ENCODE measurements at places on chromosomes 2 and 18. TPM values are rescaled to one million over a fixed set of nuclear protein-coding genes. Genes with fewer than 3 reads are reported as not detected.

GRCh38 chr18:80183273-80184050 is 63.9 kb downstream of the PARD6G start:
- DNase-seq = no peak

GRCh38 chr2:176111309-176111663 is 4.2 kb downstream of the HOXD11 start:
- no peak for DNase-seq

GRCh38 chr2:188869550-188869949 is 104.6 kb upstream of the COL3A1 start:
- DNase-seq = no peak

DNA sequence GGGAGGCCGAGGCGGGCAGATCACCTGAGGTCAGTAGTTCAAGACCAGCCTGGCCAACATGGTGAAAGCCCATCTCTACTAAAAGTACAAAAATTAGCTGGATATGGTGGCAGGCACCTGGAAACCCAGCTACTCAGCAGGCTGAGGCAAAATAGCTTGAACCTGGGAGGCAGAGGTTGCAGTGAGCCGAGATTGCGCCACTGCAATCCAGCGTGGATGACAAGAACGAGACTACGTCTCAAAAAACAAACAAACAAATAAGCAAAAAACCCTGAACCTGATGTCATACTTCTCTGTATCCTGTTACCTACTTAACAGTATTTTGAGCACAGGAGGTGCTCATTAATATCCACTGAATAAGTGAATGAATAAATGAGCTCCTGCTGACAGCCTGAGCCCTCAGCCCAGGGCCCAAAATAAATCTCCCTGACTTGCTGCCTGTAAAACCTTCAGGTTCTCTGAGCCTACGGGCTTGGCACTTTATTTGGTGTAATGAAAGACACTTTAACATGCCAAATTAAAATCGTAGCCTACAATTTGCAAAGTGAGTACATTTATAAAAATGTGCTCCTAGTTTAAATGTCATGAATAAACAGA is 215.1 kb downstream of the ZNF385B start:
- no peak for DNase-seq

GRCh38 chr2:205680067-205680466 is 2.2 kb upstream of the NRP2 start:
- peak; percentile 39 for DNase-seq

- DNase-seq = no peak
Measured at GRCh38 chr2:68463287-68463877, 3.7 kb downstream of the FBXO48 start.

DNA sequence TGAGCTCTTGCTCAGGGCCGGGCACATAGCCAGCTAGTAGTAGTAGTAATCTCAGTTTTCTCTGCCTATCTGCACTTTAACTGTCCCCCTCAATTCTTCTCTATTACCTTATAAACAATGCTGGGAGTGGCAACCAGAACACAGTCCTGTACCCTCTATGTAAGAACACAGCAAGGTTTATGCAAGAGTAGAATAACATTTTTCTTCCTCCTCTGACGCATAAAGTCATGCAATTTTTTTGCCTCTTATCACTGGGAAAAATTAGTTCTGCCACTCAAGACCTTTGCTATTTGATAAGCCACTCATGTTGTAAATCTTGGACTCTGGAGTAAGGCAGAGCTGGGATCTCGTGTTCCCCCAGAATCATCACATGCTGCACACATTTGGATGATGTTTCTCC is 200.7 kb upstream of the SOX11 start:
- DNase-seq = no peak

DNA sequence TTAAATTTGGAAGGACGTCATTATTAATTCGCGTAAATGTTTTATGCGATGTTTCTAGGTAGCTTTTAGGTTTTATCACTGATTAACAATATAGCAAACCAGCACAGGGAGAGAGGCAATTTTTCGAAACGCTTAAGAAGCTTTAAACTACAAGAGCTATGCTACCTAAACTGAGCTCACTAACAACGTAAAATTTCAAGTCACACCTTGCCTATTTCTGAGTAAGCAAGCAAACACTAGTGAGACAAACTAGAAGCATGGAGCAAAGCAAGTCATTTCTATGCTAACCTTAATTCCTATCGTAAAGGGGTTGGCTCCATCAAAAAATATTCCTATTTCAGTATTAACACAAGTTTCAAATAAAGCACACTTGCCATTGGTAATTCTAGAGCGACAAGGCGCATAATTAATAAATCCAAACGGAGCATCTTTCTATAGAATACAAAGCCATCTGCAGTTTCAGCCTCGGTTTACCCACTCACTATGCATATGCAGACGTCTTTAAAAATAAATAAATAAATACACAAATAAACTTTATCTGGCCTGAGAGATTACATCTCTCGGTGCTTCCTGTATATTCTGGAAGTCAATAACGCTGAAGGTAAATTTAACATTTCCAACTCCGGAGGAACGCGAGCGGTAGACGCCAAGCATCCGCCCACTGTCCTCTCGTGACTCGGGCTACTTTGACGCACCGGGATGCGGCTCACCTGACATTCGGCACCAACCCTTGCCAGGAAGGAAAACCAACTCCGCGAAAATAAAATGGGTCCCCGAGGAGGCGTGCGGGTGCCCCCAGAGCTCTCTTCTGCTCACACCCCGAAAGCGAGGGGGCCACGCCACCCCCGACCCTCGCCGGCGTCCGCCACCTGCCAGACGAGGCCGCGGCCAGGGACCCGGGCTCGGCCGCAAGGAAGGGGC is 947 bp downstream of the ITSN2 start:
- DNase-seq = no peak

- DNase-seq = peak; percentile 64
Measured at GRCh38 chr2:69012310-69013141, 453 bp upstream of the ANTXR1 start.

DNA sequence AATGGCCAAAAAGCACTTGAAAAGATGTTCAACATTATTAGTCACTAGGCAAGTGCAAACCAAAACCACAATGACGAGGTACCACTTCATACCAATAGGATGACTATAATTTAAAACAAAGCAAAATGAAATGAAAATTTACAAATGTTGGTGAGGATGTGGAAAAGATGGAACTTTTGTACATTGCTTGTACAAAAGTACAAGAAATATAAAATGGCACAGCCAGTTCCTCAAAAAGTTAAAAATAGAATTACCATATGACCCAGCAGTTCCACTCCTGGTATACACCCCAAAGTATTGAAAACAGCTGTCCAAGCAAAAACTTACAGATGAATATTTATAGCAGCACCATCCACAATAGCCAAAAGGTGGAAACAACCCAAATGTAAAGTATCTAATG is 107.8 kb upstream of the XPO1 start:
- no peak for DNase-seq

GRCh38 chr2:233439191-233439590 is 84.9 kb downstream of the DGKD start:
- peak; percentile 17 for DNase-seq

DNA sequence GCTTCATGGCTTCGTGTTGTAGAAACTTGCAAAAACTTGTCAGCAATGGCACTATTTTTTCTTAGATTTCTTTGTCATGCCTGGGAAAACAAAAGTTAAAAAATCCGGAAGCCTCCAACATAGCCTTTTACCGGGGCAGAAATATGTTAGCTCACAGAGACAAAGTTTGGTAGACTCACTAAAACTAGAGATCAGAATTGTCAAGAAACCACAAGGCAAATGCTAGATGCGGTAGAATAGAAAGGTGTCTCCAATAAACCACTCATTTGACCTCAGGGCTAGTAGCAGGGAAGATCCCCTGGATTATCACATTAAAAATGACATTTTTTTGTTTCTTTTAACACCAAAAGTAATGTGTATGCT is 405 bp downstream of the CASP10 start:
- no peak for DNase-seq

DNA sequence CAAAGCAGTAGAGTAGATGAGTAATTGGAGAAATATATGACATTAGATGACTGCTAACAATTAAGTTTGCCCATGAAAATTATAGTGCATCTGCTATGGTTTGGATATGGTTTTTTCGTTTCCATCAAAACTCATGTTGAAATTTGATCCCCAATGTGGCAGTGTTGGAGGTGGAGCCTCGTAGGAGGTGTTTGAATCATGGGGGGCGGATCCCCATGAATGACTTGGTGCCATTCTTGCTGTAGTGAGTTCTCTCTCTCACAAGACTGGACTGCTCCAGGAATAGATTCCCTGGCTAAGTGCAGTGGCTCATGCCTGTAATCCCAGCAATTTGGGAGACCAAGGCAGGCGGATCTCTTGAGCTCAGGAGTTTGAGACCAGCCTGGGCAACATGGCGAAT is 9.7 kb upstream of the CUL3 start:
- no peak for DNase-seq

DNA sequence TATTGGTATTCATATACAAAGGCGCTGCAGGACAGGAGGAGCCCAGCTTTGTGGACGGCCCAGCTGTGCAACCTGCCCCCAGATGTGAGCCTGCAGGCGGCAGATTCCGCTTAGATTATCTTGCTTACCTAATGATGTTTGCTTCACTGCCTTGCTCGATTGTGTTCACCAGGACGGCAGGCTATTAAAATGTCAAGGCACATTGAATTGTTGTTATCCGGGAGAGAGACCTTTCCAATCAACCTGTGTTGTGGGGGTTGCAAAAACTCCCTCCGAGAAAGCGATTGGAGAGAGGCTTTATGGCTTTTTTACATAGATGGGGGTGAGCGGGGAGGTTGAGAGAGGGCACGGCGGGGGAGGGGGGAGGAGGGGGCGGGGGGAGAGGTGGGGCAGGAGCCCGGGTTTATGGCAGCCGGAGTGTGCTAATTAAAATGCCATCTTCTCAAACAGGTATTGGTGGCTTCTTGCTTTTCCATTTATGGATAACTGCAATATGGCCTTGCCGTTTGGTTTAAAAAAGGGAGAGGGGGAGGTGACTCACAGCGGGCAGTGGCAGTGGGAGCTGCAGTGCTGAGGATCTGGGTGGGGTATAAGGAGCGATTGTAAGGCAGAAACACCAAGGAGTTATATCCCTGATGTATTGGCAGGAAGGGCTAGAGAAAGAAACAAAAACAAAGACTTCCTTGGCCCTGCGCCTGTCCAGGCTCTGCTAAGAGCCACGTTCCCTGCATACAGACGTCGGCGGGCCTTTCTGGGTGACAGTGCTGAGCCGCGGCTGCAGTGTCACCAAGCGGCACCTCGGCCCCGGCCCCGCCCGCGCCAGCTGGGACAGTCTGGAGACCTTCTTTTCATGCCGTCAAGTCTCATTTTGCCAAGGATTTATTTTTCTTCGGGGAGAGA is 97.2 kb downstream of the INSIG2 start:
- DNase-seq = peak; percentile 70

DNA sequence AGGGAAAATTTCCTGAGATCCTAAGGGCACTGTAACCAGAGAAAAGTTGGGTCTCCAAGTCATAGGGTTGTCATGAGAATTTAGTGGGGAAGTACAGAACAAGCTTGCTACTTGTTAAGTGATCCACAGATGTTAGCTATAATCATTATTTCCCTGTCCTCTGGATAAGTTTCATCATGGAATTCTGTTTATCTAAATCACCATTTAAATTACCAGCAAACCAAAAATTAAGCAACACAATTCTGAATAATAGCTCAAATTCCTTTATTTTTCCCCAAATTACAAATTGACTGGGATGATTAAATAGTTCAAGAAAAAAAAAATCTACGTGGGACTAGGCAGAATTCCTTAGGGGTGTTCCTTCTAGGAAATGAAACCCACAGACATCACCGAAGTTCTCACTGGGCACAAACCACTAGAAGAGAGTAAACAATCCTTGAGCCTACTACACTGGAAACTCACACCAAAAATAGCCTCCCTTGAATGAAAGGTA is 159.5 kb downstream of the COL6A3 start:
- no peak for DNase-seq

DNA sequence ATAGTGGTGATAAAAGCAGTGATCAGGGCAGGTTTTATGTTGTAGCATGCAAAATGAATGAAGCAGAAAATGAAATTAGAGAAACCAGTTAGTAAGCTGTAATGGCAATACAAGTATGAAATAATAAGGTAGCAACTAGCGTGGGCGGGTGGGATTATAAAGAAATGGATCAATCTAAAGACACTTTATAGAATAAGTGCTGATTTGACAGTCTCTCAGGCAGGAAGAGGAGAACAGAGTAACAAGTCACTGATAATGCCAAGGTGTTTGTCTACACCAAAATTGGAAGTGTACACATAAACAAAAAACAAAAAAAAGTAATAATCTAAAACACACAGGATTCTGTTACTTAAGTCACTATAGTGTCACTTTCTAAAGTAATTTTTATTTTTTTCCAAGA is 51.0 kb upstream of the PCBP1 start:
- no peak for DNase-seq

DNA sequence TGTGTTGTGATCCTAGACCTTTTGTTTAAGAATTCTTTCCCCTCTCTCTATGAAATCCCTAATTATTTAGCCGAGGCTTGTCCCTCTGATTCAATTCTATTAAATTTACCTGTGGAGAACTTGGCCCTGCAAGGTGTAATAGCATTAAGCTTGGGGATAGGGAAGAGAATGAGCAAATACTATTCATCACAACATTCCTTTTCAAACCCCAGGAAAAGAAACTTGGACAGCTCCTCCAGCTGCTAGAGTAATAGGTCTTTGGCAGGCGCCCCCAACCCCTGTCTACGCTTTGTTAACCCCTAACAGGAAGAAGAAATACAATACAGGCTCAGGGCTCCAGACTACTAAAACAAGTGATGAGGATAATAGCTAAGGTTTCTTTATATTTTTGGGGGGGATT is 957.0 kb downstream of the CPS1 start:
- DNase-seq = no peak

DNA sequence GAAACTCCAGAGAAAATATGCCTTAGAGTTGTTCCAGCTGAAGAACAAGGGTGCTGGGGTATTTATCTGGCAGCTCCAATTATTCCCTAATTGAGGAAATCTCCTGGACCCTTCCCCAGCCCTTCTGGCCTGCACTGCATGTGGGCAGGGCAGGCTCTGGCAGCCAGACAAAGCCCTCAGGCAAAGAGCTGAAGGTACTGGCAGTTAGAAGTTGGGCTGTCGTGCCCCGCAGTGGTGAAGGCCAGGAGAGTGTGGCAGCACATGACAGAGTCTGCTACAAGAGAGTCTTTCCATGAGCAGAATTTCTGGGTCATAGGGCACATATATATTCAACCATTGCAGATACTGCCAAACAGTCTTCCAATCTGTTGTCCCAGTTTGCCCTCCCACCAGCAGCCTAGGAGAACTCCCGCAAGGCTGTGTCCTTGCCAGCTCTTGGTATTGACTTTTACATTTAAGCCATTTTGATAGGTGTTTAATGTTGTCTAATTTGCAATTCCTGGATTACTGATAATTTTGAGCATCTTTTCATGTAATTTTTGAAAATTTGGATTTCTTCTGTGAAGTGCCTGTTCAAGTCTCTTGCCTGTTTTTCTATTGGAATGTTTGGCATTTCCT is 26.6 kb downstream of the ONECUT2 start:
- DNase-seq = no peak

GALNT3 gene
- 5.0 TPM for total RNA-seq

COL6A3 gene
- total RNA-seq = 0.45 TPM

GAREM1 gene
- total RNA-seq = not detected

ASXL3 gene
- total RNA-seq = not detected

KCNS3 gene
- total RNA-seq = not detected

SLC11A1 gene
- 1.6 TPM for total RNA-seq

RIOK3 gene
- total RNA-seq = 62.8 TPM

ATG9A gene
- 62.1 TPM for total RNA-seq

TEKT4 gene
- not detected for total RNA-seq

TGOLN2 gene
- total RNA-seq = 148 TPM

FAM228A gene
- not detected for total RNA-seq

INHA gene
- total RNA-seq = not detected

QPCT gene
- 0.50 TPM for total RNA-seq

LHCGR gene
- total RNA-seq = not detected

SMYD1 gene
- not detected for total RNA-seq

EGR4 gene
- total RNA-seq = not detected

TRIB2 gene
- 48.7 TPM for total RNA-seq
